ENCODE measurements at places on chromosomes 7 and 10. TPM values are rescaled to one million over a fixed set of nuclear protein-coding genes. Genes with fewer than 3 reads are reported as not detected.

DNA sequence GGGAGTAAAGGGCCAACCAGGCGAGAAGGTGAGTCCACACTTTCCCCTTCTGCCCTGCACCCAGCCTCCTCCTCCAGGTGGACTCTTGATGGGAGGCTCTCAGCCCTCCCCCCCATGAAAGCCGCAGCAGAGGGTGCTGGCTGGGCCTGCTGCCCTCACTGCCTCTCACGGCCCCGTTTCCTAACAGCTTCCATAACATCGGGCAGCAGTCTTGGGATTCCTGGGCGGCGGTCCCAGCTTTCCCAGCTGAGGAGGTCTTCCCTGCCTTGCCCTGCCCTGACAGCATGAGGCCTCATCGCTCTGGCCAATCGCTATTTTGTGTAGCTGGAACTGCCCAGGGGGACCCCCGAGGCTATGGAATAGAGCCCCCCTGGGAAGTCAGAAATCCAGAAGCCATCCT lies 76.3 kb downstream of the COL13A1 start:
- no peak for DNase-seq

GRCh38 chr7:30660331-30661255 lies 21.7 kb downstream of the CRHR2 start:
- DNase-seq, result no peak

- peak; percentile 81 for DNase-seq
These were observed 56.8 kb downstream of the SND1 start for GRCh38 chr7:127708788-127709187.

The PGAM2 gene
- 12.9 TPM for total RNA-seq

The CCDC3 gene
- total RNA-seq, result 304 TPM

The OR13A1 gene
- total RNA-seq, result not detected

The ETV1 gene
- 136 TPM for total RNA-seq

DNA sequence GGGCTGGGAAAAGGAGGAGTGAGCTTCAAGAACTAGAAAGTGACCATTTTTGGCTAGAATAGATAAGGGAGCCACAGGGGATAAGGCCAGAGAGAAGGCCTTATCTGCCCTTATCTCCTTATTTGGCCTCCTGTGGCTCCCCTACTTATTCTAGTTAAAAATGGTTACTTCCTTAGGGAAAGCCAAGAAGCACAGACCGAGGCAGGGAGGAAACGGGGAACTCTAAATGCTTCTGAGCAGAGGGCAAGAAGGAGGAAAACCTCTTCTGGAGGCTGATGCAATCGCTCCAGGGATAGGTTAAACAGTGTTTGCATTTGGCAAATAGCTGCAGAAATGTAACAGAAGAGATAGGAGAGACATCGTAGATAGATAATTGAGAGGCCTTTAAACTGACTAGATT lies 18.6 kb downstream of the NRP1 start:
- DNase-seq, result no peak

GRCh38 chr7:16940776-16941175 lies 59.0 kb upstream of the AGR3 start:
- no peak for DNase-seq

- DNase-seq, result no peak
These were observed 32.6 kb downstream of the GRID1 start for GRCh38 chr10:86333826-86334487.

The MYO1G gene
- total RNA-seq, result 6.0 TPM

DNA sequence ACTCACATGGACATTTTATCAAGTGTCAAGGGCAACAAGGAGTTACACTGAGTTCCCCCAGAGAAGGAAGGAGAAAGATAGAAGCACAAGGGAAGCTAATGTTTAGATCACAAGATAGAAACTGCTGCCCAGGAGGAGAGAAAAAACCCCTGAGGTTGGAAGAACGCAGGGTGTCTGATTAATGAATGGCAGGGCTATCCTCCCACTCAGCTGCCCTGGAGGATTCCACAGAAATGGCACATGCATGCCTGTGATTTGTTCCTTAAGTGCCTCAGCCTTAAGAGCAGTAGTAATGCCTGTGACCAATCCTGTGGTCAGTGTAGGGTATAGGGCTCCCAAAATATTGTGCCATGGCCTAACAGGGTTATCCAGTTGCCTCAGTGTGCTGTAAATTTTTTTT lies 20.2 kb downstream of the DNAJB9 start:
- no peak for DNase-seq

GRCh38 chr7:141377906-141378305 lies 173.3 kb upstream of the AGK start:
- no peak for DNase-seq

DNA sequence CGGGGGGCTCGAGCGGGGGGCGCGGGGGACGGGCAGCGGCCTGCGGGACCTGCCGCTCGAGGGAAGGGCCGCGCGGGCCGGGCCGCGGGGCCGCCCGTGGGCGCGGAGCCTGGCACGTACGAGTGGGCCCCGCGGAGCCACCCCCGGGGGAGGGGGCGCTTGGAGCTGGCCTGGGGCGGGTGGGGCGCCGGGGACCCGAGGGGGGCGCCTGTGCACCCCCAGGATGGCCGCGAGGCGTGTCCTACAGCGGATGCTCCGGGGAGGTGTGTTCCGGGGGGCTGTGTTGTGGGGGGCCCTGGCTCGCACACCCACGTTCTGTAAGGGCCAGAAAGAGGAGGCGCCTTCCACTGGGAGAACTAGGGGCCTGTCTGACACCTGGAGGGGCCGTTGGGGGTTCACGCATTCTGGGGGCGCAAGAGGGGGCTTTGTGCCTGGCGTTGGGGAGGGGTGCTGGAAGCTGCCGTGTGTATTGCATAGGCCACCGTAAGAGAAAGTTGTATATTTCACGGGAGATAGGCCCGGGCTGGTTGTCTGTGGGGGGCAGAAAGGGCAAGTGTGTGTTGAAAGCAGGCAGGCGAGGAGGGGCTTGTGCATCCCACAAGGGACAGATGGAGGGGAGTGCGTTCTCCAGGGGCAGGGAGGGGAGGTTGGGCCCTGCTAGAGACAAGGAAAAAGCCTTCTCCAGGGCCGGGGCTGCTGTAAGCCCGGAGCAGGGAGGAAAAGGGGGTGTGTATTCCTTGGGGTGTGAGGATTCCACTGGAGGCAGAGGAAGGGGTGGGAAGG lies 663 bp downstream of the VPS37D start:
- DNase-seq, result no peak

The PNLIPRP2 gene
- 1.2 TPM for total RNA-seq

- no peak for DNase-seq
These were observed 88.3 kb upstream of the KIAA1217 start for GRCh38 chr10:24120646-24121045.

The WNT8B gene
- not detected for total RNA-seq

DNA sequence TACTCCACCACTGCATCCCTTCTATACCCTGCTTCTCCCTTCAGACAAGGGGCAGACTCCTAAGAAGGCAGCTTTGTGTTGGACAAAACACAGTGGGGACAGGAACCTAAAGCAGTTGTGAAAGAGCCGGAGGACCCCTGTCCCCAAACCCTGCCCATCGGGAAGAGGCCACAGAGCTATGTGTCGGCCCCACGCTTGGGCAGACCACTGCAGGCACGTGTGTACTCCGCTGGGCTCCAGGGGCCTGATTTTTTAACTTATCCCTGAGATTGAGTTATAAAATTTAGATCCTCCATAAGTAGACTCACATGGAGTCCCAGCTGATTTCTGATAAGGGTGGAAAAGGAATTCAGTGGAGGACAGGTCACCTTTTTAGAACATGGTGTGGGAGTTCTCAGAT lies 310.5 kb downstream of the ADARB2 start:
- DNase-seq, result no peak

DNA sequence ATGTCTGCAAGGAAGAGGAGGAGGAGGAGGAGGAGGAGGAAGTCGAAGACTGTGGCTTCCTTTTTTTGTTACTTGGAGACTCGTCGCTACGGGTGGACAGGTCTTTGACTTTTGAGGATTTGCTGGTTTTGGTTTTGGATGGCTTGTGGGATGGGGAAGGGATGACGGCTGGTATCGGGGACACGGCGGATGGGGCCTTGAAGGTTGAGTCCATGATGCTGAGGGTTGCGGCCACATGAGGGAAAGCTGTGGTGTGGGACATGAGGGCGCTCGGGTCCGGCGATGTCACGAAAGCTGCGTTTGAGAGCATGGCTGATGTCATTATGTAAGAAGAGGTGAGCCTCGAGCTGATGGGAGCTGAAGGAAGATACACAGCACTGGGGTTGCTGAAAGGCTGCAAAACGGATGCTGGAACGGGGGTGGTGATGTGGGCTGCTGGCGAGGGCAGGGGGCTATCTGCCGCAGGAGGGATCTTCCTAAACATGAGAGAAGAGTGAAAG lies 33.1 kb upstream of the EFCAB10 start:
- no peak for DNase-seq

The C10orf71 gene
- total RNA-seq, result not detected

The VWA2 gene
- 0.75 TPM for total RNA-seq

The HOXA5 gene
- 0.81 TPM for total RNA-seq

GRCh38 chr7:151313857-151314256 lies 27.8 kb upstream of the NUB1 start:
- DNase-seq, result no peak

- no peak for DNase-seq
These were observed 106.2 kb downstream of the KAT6B start for GRCh38 chr10:74932648-74933047.

The FAM25G gene
- not detected for total RNA-seq

- no peak for DNase-seq
These were observed 205.9 kb downstream of the ARL4A start for GRCh38 chr7:12893292-12893691.

- DNase-seq, result no peak
These were observed 53.7 kb upstream of the DUSP5 start for GRCh38 chr10:110444004-110444337.

Measured in mucosa of gallbladder (tissue), 1 donor.